ENCODE measurements at places on chromosomes 3 and 15. TPM values are rescaled to one million over a fixed set of nuclear protein-coding genes. Genes with fewer than 3 reads are reported as not detected.

Gene CLDN18
- 0.54 TPM for polyA plus RNA-seq

Gene HPS3
- 13.3 TPM for polyA plus RNA-seq

Gene MEIS2
- 4.3 TPM for polyA plus RNA-seq

Gene C2CD4A
- polyA plus RNA-seq, result 0.05 TPM

Gene CYP1A2
- not detected for polyA plus RNA-seq

Gene SCAANT1
- 1.3 TPM for polyA plus RNA-seq

Gene SPTSSB
- 0.23 TPM for polyA plus RNA-seq

DNA sequence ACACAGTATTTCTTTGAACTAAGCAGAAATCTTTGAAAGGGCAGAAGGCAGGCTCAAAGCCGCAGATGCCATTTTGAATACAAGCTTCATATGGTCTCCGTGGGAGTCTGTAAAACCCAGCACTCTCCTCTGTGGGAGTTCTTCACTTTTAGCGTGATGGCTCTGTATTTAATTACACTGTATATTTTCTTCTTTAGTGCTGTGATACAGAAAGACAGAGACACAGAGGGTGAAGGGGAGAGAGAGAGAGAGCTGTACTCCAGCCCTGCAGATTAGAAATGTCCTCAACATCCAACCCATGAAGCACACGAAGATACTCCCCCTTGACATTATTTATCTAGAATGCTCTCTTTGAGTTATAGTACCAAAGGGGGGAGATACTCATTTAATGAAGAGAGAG is 752.6 kb upstream of the NR2F2 start:
- no peak for DNase-seq

GRCh38 chr3:149339931-149340309 is 6.5 kb upstream of the TM4SF18 start:
- DNase-seq, result peak; percentile 25

- DNase-seq, result no peak
Measured at GRCh38 chr3:97889814-97890213, 68.0 kb downstream of the CRYBG3 start.

DNA sequence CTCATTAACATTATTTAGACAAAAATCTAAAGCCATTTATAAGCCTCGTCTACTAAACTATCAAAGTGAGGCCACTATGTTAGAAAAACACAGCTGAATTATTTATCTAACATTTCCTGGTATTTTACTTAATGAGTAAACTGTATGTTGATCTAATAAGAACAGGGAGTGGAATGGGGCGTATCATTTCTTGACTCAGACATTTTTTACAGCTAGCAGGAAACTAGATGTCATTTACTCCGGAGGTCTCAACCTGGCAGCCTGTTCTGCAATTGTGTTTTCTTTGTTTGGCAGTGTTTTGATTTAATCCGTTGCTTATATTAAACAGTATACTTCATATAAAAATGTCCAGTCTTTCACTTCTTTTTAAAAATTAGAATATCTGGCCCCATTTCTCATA is 79.1 kb upstream of the ABI3BP start:
- DNase-seq, result no peak

DNA sequence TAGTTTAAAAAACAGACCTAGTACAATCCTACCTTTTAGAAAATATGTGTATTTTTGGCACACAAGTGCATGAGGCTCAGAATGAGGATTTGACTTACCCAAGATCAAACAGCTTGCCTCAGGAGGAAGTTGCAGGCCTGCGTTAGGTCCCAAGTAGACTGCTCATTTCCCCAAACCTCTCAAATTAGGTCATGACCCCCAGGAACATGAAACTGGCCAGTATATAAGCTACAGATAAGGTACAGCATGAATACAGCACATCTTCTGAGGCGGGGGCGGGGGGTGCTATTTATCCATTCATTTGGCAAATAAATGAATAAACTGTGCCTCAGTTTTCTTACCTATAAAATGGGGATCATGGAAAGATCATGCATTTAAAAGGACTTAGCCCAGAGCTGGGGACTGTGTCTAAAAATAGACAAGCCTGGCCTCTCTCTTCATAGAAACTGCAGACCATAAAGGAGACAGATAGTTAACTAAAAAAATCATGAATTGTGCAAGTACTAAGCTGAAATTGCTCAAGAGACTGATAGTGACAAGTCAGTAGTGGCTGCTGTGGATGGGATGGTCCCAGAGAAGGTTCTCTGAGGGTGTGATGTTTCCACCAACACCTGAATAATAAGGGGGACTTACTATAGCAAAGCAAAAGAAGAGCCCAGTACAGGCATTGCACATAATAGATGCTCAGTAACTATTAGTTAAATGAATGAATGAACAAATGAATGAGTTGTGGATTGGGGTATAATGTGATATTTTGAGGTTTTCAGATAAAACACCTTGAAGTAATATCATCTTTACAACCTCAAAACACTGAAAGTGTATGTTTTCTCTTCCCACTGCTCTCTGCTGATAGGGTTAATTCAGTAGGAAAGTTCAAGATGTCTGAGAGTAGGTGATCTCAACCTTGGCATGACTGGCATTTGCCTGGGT is 258.5 kb upstream of the PROK2 start:
- no peak for DNase-seq

DNA sequence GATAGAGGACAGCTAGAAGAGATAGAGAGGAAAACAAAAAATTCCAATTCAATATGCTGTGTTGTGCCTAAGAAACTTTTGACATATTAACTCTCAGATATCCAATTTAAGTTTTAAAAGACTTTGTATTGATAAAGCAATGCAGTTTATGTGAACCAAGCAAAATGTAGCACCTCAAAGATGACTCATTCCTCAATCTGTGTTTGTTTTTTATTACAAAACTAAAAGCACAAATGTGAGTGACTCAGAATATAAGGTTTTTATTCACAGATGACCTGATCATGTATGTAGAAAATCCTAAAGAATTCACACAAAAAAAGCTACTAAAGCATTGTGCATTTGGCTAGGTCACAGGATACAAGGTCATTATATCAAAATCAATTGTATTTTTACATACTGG is 11.1 kb downstream of the HCLS1 start:
- no peak for DNase-seq

DNA sequence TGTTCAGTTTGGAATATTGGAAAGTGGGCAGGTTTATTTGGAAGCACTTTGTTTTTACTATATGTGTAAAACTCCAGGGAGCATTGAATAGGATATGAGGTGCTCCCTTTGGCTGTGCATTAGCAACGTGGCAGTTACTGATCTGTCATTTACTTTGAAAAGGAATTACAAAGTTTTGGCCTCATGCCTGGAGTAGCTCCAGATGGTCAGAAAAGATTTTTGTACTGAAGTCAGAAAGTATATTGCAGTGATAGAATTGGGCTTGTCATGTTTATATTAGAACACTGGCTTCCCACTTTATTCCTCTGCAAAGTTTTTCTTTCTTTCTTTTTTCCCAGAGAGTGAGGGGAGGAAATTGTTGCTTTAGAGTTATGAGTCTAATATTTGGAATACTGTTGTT is 26.1 kb downstream of the FNDC3B start:
- DNase-seq, result peak; percentile 81

- no peak for DNase-seq
Measured at GRCh38 chr3:135917076-135917475, 48.5 kb upstream of the PPP2R3A start.

DNA sequence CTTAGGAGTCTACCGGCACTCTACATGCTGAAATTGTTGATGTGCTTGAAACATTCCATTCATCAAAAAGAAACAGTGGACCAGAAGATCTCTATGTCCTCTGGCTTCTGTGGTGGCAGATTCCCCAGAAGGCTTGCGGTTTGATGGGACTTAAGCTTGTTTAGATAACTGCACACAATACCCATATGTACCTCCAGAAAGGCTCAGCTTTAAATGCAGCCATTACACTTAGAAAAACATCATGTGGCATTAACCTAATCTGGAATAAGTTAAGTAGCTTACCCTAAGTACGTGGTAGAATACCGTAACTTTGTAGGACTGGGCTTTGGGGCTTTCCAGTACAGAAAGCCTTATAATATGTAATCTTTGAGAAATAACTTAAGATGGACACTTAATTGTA is 187.3 kb downstream of the RBMS3 start:
- no peak for DNase-seq

DNA sequence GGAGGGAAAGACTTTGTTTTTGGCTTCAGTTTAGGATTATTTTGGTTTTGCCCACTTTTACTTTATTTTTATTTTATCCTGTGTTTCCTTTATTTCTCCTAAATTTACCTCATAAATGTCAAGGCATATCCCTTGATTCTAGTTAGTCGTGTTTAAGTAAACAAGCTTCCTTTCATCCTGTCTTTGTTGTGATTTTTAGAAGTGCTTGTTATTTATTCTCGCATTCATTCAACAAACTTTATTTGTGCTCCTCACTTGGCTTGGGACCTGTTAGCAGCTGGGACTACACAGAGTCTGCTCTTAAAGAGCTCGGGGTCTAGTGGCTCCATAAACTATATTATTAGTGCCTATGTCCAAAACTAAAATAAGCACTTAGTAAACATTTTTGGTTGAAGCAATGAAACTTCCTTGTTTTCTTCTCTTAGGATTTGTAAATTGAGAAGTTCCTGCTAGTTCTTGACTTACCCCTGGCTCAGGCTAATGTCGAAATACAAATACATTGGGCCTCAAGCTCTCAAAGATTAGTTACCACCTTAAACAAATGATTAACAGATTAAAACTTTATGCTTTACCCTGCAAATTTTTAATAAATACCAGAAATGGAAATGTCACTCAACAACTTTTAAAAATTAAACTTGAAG is 19.0 kb upstream of the DMXL2 start:
- DNase-seq, result no peak

DNA sequence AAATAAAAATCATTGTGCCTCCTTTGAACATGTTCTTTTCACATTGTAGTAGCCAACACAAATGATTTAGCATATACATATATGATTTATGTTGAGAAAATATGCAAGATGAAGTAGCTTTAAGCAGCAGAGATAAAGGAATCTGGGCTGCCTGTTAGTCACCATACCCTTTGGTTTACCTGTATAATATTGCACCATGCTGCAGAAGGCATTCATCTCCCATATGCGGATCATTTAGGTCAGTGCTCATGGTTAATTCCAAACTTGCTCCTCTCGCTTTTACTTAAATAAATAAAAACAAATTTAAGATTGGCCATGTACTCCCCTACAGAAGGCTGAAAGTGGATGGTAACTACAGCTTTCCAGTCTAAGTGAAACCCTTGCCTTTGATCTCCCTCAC is 86.7 kb upstream of the TBL1XR1 start:
- DNase-seq, result no peak

- no peak for DNase-seq
Measured at GRCh38 chr3:77139624-77140023, 99.7 kb downstream of the ROBO2 start.

- no peak for DNase-seq
Measured at GRCh38 chr3:187963677-187964385, 190.1 kb upstream of the LPP start.

GRCh38 chr15:68725736-68726135 is 95.0 kb downstream of the ANP32A start:
- peak; percentile 67 for DNase-seq

DNA sequence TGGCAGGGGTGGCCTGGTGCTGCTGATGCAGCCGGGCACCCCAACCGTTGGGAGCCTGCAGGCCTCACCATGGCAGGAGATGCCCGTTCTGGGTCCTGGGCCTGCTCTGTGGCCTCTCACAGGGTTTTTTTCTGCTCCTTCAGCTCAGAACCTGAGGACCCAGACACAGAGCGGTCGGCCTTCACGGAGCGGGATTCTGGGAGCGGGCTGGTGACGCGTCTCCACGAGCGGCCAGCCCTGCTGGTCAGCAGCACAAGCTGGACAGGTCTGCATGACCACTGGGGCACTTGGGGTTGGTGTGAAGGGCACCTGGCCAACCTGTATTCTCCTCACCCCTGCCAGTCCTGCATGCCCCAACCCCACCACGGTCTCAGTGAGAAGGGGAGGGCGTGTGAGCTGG is 10.3 kb downstream of the ALG1L2 start:
- no peak for DNase-seq

- no peak for DNase-seq
Measured at GRCh38 chr3:185929192-185930151, 8.3 kb downstream of the TRA2B start.

- no peak for DNase-seq
Measured at GRCh38 chr3:112085735-112086075, 484 bp upstream of the C3orf52 start.

DNA sequence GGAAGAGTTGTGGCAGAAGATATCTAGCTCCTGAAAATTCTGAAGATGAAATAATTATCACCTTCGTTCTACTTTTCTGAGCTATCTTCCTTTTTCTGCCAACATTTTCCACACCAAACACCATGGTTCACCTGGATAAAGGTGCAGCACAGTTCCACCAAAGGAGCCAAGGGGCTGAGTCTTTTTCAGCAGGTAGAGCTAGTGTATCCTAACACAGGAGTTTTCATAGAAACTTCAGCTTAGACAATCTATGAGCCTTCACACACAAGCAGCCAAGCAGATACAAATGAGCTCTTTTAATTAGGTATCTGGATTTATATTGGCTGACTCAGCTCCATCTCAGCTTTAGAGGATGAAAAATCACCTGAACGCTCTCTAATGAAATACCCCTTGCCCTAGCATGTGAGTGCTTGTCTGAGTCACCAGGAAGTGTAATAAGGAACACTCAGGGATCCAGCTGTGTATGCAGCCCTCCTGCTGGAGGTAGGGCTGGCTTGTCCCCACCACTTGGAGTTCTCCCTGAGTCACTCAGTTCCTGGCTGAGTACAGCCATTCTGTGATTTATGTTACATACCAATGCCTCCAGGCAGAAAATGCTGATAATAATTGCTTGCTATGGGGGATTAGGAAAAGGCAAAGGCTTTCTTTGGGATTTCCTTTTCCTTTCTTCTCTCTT is 385.7 kb downstream of the LSAMP start:
- no peak for DNase-seq

GRCh38 chr15:77597804-77598453 is 34.8 kb downstream of the LINGO1 start:
- no peak for DNase-seq

DNA sequence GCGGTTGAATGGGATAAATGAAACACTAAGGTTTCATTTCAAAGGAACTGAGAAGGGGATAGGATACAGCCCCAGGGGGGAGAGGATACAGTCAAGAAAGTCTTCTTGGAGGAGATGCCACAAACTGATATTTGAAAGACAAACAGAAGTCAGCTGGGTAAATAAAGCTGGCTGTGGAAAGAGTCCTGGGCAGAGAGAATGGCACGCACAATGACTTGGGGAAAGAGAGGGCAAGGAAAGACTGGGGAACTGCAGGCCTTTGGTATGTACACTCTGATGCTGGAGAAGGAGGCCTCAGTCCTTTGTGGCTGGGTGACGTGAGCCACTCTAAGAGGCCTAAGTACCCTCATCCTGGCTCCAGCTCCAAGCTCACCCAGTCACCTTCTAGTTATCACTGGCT is 45.2 kb upstream of the LMCD1 start:
- no peak for DNase-seq

DNA sequence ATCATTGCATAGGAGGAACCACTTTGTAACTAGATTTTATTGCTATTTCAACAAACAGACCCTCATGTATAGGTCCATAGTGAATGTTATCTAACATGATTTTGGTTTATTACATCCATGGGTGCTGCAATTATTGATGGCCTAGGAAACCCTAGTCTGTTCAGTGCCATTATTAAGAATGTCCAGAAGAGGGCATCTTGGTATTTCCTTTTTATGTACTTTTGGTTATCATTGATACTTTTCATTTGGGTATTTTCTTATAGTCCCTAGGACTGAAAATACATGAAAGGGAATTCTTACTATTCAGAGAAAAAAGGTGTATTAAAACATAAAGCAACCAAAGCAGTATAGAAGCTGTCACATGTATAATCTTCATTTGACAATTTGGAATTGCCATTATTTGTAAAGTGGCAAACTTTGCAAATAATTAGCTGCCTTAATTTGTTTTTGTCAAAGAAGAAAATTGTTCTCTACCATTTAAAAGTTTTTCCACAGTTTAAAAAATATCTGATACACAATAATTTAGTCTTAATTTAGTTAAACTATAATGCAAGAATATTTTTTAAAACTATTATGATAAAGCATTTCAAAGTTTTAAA is 48.7 kb downstream of the CNOT10 start:
- peak; percentile 13 for DNase-seq
